ENCODE measurements at places on chromosomes 1 and 21. TPM values are rescaled to one million over a fixed set of nuclear protein-coding genes. Genes with fewer than 3 reads are reported as not detected.

GRCh38 chr1:204560590-204561150 lies 44.5 kb downstream of the MDM4 start:
- no peak for DNase-seq

DNA sequence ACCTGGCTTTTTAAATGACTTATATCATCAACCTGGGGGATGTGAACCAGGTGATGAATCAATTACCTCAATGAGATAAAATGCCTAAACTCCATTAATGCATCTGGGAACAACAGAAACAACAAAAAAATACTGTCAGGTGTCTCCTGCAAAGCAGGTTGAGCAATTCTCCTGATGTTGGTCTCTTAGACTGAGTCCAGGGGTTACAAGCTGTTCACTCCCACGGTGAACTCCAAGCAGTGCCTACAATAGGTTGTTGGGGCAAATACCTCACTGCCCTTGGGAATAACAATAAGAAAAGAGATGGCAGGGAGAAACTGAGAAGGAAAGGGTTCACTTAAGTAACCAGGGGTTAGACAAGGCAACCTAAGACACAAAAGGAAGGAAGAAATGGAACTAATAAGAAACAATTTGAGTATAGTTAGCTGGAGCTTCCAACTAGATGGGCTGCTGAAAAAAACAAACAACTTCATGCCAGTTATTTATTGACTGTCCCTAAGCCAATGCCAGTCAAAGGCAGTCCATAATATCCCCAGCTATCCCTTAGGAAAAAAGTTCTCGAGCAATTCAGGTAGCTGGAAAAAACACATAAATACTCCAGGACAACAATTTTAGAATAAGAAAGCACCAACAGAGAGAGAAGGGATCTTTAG lies 97.6 kb upstream of the MAGI3 start:
- DNase-seq, result no peak

- no peak for DNase-seq
Observed at GRCh38 chr1:13682444-13682843, 17.5 kb upstream of the PRDM2 start.

GRCh38 chr1:173506437-173506836 lies 29.3 kb downstream of the PRDX6 start:
- DNase-seq, result peak; percentile 50

- no peak for DNase-seq
Observed at GRCh38 chr1:68570871-68571270, 74.0 kb upstream of the DEPDC1 start.

DNA sequence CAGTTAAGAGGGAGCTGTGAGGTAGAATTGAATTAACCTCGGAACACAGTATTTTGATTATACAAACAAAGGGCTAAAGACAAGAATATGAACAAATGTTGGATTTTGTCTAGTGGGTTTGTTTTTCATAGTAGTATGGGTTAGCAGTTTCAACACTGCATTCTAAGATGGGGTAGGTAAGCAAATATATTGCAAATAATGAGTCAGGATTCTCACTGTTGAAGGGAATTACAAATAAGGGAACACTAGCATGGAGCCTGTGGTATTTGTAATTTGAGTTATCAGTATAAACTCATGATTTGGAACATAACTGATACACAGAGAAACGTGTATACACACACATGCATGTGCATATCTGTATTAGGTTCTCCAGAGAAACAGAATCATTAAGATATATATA lies 44.5 kb downstream of the CD55 start:
- no peak for DNase-seq

DNA sequence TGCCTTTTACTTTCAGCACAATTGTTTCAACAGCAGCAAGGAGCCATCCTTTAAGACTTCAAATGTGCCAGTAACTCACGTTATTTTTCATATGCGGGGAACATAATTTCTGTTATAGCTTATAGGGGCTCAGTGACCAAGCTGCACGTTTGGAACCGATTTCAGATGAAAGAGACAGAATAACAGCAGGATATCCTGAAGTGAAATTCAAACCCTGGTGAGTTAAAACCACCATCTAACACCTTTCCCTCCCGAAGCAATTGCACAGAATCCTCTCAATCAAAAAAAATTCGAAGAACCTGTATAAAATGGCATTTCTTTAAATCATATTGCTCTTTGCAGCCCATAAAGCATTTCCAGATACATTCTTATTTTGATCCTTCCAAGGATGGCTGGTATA lies 6.9 kb downstream of the SMYD2 start:
- no peak for DNase-seq

- no peak for DNase-seq
Observed at GRCh38 chr21:31554511-31555022, 104.9 kb upstream of the SOD1 start.

- no peak for DNase-seq
Observed at GRCh38 chr21:31862078-31862477, 10.7 kb upstream of the HUNK start.

Gene TMEM81
- 4.1 TPM for polyA plus RNA-seq

Data from left lung (tissue), 14 donors.